ENCODE measurements at places on chromosomes 16 and 17.

DNA sequence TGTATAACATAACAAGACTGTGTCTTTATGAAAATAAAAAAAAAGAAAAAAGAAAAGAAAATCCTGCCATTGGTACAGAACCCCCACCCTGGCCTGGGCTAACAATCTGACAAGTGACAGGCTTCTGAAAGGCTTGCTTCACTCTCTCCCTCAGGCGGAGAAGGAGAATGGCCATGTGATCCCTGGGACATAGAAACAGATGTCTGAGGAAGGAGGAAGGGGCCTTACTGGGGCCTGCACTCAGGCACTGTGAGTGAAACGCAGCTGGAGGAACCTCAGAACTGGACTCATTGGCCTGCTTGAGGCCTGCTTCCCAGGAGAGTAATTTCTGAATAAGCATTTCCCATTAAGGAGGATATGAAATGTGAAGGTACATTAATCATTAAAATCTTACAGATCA, 17.5 kb downstream of the MAP3K14 start:
- no peak for DNase-seq

- no peak for DNase-seq
Measured at GRCh38 chr17:12667299-12667958, 1.7 kb downstream of the MYOCD start.

DNA sequence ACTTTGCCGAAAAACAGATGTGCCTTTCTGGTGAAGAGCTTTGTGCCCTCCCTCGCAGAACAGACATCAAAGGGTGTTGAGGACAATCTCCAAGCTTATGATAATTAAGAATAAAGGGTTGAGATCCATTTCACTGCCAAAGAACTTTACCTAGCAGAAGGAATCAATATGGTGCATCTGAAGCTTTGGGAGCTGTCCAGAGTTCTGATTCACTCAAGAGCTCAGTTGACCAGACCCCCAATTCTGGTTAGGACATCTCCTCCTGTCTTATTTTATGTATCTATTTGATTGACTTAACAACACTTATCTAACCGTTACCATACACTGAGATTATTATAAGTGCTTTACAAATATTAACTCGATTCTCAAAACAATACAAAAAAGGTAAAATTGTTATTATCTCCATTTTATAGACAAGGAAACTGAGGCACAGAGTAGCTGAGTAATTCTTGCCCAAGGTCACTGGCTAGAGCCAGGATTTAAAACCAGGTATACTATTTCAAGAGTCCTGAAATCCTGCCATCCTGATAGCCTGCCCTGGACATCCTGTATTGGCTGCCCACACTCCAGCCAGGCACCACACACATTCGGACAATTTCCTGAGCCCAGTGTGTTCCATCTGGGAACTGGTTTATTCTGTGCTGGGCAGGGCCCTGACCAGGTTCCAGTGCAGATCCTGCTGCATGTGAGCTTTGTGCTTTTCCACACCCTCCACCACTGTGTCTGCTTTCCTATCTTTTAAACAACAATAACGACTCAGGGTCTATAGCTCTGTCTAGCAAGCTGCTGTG, 29.8 kb downstream of the PITPNM3 start:
- DNase-seq, result no peak

DNA sequence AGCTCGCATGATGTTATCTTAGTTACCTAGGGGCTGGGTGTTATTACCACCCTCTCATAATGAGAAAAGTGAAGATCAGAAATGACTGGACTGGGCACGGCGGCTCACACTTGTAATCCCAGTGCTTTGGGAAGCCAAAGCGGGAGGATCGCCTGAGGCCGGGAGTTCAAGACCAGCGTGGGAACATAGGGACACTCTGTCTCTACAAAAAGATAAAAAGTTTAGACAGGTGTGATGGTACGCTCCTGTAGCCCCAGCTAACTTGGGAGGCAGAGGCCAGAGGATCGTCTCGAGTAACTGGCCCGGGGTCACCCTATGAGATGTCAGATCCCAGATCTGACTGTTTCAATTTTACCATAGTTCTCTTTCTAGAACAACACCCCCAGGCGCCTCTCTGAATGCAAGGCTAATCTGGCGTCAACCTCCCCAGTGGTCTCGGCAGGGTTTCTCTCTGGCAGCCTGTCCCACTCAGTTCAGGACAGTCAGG, 1.9 kb upstream of the CCDC102A start:
- no peak for DNase-seq

- no peak for DNase-seq
Measured at GRCh38 chr17:66661411-66662256, 173.3 kb upstream of the CACNG5 start.

DNA sequence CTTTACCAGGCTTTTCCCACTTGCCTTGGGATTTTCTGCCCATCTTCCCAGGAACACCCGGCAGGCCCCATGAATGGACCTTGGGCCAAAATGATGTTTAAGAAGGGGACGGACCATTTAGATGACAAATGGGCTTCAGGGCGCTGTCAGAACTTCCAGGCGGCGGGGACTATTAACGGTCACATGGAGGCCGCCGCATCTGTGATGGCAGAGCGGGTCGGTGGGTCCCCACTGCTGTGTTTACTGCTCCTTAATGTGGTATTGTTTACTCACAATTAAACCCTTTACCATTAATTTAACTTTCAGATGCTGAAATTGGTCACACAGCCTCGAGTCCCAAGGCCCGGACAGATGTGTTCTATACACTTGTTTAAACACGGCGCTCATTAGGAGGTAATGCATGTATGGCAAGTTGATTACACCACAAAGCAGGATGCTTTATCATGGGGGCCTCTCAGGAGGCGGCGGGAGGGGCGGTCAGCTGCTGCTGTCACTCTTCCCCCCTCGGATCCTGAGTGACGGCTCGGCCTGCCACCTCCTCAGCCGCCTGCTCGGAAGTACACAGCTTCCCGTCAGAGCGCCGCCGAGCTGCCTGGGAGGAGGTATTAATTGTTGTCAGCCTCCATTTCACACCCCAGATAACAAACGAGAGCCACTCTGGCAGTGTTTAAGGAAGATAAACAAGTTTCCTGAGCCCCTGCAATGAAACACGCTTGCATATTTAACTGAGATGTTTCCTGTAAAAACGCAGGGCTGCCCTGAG, 83.9 kb upstream of the IRX3 start:
- no peak for DNase-seq

- no peak for DNase-seq
Measured at GRCh38 chr16:15830832-15831451, 25.9 kb downstream of the MYH11 start.

DNA sequence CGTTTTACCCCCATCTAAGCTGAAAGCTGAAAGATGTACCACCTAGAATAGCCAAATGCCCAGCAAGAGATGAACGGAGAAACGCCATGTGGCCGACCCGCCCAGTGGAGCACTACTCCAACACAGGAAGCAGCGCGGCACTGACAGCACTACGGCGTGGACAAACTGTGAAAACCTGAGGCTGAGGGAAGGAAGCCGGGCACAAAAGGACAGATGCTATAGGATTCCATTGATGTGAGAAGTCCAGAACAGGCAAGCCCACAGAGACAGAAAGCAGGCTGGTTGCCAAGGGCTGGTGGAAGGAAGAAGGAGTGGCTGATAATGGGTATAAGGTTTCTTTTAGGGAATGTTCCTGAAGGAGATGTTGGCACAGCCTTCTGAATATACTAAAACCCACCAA, 29.4 kb upstream of the SLC38A8 start:
- no peak for DNase-seq

- DNase-seq, result no peak
Measured at GRCh38 chr16:71995038-71995437, 5.2 kb downstream of the PKD1L3 start.

GRCh38 chr17:20159406-20160069, 150.4 kb downstream of the SPECC1 start:
- no peak for DNase-seq

- no peak for DNase-seq
Measured at GRCh38 chr16:1019231-1020090, 37.9 kb downstream of the SOX8 start.

- no peak for DNase-seq
Measured at GRCh38 chr17:44970136-44970741, 2.1 kb upstream of the C1QL1 start.

- DNase-seq, result no peak
Measured at GRCh38 chr16:85234310-85235204, 122.3 kb upstream of the CIBAR2 start.

DNA sequence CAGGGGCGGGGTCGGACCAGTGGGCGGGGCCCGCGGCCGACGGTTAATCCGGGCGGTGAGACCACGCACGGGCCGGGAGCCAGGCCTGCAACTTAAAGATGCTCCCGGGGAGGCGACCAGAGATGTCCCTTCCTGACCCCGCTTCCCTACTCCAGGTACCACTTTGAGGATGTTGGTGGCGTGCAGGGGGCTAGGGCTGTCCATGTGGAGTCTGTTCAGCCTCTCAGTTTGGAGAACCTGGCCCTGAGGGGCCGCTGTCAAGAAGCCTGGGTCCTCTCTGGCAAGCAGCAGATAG, 580 bp downstream of the RANGRF start:
- DNase-seq, result no peak

GRCh38 chr16:71289732-71290062, 495 bp upstream of the CMTR2 start:
- DNase-seq, result no peak

DNA sequence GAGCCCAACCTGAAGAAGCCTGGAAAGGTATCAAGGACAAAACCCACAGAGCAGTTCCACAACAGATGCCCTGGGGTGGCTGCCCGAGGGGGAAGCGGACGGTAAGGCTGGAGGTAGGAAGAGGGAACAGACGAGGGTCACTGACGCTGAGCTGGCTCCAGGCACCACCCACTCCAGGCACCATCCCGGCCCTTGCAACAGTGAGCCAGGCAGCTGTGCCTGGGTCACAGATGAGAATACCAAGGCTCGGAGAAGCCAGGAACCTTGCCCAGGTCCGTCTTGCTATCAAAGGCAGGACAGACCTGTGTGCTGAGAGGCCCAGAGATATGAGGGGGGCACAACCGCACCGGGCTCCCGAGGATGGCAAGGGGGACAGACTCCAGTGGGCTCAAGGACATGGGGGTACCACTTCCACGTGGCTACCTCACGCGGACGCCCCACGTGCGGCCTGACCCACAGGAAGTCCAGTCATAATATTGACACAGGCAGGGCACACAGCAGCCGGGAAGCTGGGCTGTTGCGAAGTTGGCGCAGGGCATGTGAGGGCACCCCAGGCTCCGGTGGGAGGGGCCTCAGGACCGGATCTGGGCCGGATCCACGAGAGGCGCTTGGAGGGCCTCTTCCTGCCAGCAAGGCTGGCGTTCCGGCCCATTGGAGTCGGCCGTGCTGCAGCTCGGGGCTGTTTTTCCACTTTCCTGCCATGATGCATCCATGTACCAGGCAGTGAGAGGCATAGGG, 29.9 kb downstream of the PEMT start:
- no peak for DNase-seq

DNA sequence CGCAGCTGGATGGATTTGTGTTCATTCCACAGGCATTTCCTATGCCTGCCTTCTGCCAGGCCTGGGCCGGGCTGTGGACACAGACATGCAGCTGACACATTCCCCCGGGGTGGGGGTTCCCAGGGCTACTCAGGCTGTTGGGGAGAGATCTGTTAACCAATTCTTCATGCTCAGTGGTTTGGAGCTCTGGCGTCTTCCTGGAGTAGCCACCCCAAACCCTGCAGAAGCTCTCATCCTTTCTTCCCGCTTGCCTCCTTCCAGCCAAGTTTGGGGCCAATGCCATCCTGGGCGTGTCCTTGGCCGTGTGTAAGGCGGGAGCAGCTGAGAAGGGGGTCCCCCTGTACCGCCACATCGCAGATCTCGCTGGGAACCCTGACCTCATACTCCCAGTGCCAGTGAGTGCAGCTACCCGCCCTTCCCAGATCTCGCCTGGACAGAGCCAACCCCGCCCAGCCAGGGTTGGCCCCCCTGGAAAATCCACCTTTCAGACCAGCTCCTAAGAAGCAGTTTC, 2.6 kb downstream of the ENO3 start:
- no peak for DNase-seq

DNA sequence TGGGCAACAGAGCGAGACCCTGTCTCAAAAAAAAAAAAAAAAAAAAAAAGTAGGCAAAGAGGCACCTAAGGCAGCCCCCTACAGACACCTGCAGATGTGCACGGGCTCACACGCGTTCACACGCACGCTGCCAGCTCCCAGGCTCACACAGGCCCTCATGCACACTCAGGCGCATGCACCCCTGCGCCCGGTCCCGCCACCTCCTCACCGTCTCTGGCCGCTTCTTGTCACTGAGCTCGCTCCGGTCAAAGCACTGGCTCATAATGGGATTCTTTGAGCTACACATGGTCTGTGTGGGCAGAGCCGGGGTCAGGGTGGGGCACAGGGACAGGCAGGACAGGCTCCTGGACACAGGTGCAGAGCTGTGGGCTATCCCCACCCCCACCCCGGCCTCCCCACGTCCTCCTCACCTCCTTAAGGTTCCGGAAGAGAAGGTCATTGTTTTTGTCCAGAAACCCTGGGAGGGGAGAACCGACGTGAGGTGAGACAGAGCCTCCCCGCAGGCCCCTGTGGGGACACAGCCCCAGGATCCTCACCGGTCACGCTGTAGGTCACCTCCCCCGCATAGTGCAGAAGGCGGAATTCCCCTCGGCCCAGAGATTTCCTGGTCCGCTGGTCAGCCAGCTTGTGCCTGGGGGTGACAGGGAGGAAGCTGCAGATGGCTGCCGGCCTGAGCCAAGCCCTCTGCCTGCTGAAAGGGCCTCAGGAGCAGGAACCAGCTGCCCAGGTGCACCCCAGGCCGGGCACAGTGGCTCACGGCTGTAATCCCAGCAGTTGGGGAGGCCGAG, 17.9 kb downstream of the MYO1C start:
- no peak for DNase-seq

DNA sequence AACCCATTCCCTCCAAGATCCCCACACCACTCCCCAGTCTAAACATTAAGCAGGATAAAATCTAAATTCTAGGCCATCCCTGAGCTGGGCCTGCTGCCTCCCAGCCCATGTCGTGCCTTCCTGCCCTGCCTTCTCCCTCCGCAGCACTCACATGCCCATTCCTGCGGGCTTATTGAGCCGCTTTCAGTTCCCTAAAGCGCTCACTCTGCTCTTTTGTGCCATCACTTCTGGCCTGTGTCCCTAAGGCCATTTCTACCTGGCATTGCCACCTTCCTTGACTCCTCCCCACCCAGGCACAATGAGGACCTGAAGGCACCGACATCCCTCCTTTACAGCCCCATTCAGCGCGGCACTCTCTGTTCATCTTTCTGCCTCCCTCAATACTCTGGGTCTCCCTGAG, 13.0 kb upstream of the RAB5C start:
- no peak for DNase-seq

- no peak for DNase-seq
Measured at GRCh38 chr16:69293401-69293800, 17.7 kb upstream of the VPS4A start.

DNA sequence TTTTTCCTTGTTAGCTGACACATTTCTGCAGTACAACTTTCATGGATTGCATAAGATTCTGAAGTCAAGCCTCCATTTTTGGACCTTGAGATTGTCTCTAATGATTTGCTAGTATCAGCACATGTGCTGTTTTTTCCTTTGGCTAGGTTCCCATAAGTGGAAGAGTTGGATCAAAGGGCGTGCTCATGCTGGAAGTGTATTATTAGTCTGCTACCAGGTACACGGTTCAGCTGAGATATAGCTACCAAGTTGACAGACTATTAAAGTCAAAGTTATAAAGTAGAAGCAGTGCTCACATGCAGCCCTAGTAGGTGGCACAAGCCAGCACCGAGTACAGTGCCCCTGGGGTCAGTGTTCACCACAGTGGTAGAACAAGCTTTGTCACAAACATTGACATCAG, 3.2 kb downstream of the FAHD1 start:
- DNase-seq, result no peak

- DNase-seq, result no peak
Measured at GRCh38 chr16:88920618-88921590, 54.4 kb upstream of the PABPN1L start.

Data from NCI-H2029 treated with DMSO at 0.1 percent for 48 hours (cell line).